GM23248 (cell line): ENCODE measurements at places on chromosomes 7 and 10. TPM values are rescaled to one million over a fixed set of nuclear protein-coding genes. Genes with fewer than 3 reads are reported as not detected.

DNA sequence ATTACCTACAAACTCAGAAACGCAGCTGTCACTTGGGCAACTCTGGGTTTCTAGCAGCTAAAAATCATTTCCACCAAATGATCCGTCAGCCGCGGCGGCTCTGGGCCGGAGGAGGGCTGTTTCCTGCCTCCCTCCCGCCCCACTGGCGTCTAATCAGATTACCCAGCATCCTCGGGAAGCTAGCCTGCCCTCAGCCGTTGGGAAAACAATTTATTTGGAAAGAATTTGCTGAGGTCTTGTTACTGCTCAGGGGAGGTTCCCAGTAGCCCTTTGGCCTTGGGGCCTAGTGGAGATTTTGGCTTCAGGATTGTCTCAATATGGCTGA, 65.0 kb upstream of the ADGRA1 start:
- DNase-seq = peak; percentile 39

GRCh38 chr7:91149341-91150246, 114.6 kb upstream of the FZD1 start:
- DNase-seq = no peak

DNA sequence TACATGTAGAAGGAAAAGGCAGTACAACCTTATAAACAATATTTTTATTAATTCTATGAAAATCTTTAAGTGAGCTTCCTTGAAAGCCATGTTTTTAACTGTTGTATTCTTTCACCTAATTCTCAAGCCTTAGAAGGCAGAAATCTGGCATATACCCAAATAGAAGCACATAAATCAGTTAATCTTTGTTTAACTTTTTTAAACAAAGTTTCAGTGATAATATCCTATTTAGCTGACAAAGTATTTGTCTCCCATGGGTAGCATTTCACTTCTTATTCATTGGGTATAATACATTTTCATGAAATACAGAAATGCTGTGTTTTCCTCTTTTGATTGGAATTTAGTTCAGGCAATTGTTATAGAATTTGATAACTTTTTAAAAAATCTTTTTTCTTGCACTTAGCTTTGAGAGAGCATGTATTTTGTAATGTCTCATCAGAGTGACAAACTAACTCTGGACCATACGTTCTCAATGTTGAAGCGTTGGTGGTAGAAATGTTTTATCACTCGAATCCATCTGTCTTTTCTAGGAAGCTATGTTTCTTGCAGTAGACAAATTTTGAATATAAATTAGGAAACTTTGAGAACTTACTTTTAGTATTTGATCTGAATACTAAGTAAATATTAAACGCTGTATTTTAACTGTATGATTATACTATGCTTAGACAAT, 78.1 kb downstream of the CREM start:
- DNase-seq = no peak

DNA sequence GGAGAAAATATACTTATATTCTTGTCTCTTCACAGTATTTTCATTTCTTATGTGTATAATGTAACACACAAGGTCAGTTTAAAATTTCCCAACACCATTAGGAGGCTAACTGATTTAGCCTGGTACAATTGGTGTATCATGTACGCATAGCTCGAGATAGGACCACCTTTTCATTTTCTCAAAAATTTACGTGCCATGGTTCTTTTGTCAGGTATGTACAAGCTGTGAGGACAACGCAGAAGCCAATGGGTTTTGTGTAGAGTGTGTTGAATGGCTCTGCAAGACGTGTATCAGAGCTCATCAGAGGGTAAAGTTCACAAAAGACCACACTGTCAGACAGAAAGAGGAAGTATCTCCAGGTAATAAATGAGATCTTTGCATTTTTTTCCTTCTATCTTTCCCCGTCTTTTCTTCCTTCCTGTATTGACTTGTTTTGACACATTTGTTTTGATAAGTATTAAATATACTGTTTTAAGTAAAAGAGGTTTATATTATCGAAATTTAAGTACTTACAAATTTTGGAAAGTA, 55.0 kb downstream of the TRIM24 start:
- no peak for DNase-seq

Gene NACAD
- 1.0 and 2.9 TPM in 2 replicates for total RNA-seq
